Kidney (tissue), 22 donors: ENCODE measurements at places on chromosomes 12 and 14.

DNA sequence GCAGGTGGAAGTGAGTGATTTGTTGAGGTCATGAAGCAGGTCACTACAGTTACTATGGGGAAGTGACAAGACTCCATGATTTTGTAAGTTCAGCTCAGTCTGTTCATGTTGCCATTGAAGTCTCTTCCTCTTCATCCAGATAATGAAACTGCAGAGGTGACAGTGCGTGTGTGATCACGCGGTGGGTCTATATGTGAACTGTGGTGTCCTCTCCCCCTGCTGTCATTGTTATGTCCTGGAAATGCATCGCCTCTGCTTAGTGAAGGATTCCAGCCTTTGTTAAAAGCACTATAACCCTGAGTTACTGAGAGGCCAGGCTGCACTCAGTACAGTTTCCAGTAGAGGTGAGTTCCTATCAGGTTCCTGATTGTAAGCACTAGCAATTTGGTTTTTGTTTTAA, 216.2 kb upstream of the RMST start:
- no peaks in the 10 kb centered on the region for H3K27me3 ChIP-seq
- no peak for DNase-seq
- H3K4me3 ChIP-seq: no peak overlapping the region
- H3K4me1 ChIP-seq: no peaks in the 10 kb centered on the region

GRCh38 chr12:64673490-64674169, 63.3 kb downstream of the RASSF3 start:
- no peak for DNase-seq
- H3K4me3 ChIP-seq: no peak overlapping the region
- peak overlapping the region; percentile 3 for H3K27ac ChIP-seq
- peaks cover 10% of the 10 kb centered on the region for H3K4me1 ChIP-seq

GRCh38 chr12:42283739-42284138, 42.2 kb downstream of the ZCRB1 start:
- no peaks in the 10 kb centered on the region for H3K4me1 ChIP-seq
- no peak overlapping the region for H3K4me3 ChIP-seq
- no peaks in the 10 kb centered on the region for H3K27me3 ChIP-seq
- H3K36me3 ChIP-seq: no peaks in the 10 kb centered on the region

GRCh38 chr12:78171061-78171460, 340.4 kb downstream of the NAV3 start:
- no peak overlapping the region for H3K4me3 ChIP-seq
- no peaks in the 10 kb centered on the region for H3K4me1 ChIP-seq
- peak; percentile 61 for DNase-seq
- no peak overlapping the region for H3K27ac ChIP-seq
- H3K27me3 ChIP-seq: no peaks in the 10 kb centered on the region

DNA sequence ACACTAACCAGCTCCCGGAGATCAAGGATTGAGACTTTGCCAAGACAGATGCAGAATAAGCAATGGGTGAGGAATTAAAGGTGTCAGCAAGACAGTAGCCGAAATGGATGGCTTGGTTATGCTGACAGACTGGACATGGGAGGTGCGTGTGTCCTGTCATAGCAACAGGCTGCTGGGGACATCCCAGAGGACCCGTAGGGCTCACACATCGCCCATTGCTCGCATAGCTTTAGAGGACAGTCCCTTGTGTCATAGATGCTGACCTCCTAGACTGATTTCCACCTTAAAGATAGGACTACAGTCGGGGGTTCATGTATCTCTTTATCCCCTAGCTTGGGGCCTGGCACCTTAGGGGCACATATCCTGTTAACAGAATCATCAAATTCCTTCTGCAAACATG, 324.5 kb downstream of the MED13L start:
- no peak for DNase-seq
- no peak overlapping the region for H3K27ac ChIP-seq
- no peaks in the 10 kb centered on the region for H3K36me3 ChIP-seq

DNA sequence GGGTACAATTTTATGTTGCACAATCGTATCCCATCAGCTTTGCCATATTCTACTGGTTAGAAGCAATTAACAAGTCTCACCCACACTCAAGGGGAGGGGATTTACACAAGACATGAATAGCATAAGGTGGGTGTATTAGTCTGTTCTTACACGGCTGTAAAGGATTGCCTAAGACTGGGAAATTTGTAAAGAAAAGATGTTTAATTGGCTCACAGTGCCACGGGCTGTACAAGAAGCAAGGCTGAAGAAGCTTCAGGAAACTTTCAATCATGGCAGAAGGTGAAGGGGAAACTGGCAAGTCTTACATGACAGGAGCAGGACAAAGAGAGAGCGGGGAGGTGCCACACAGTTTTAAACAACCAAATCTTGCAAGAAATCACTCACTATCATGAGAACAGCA, 231.8 kb upstream of the AMIGO2 start:
- no peak for DNase-seq
- no peak overlapping the region for H3K27ac ChIP-seq
- H3K4me3 ChIP-seq: no peak overlapping the region
- H3K36me3 ChIP-seq: no peaks in the 10 kb centered on the region
